Renal cortex interstitium (tissue), 15 donors: ENCODE measurements at places on chromosomes 16 and 17. TPM values are rescaled to one million over a fixed set of nuclear protein-coding genes. Genes with fewer than 3 reads are reported as not detected.

Gene PYDC1
- not detected for polyA plus RNA-seq

Gene HIGD1B
- polyA plus RNA-seq, result 0.61 TPM

Gene RND2
- 4.0 TPM for polyA plus RNA-seq

Gene USP43
- 8.7 TPM for polyA plus RNA-seq

Gene C16orf92
- not detected for polyA plus RNA-seq

Gene TLCD3B
- 1.8 TPM for polyA plus RNA-seq

Gene CLEC3A
- 0.22 TPM for polyA plus RNA-seq

Gene CTRB1
- polyA plus RNA-seq, result not detected

Gene TMEM114
- not detected for polyA plus RNA-seq

Gene CTRB2
- polyA plus RNA-seq, result not detected

Gene CBLN1
- 0.32 TPM for polyA plus RNA-seq

Gene TMIGD1
- polyA plus RNA-seq, result 0.64 TPM

Gene TSNAXIP1
- polyA plus RNA-seq, result 7.6 TPM

Gene KRT35
- not detected for polyA plus RNA-seq

Gene TBC1D3E
- not detected for polyA plus RNA-seq

Gene RPS6KB1
- 45.8 TPM for polyA plus RNA-seq

Gene SPAG9
- 103 TPM for polyA plus RNA-seq

Gene ACSM5
- 3.8 TPM for polyA plus RNA-seq

Gene CLEC19A
- polyA plus RNA-seq, result 0.27 TPM

Gene CMTM1
- polyA plus RNA-seq, result 7.9 TPM

Gene TVP23A
- polyA plus RNA-seq, result 2.9 TPM

Gene MT1E
- polyA plus RNA-seq, result 23.9 TPM

Gene PPM1E
- polyA plus RNA-seq, result 3.3 TPM

Gene ZNF597
- 4.9 TPM for polyA plus RNA-seq

Gene MARVELD3
- polyA plus RNA-seq, result 13.2 TPM

Gene KRT33B
- polyA plus RNA-seq, result not detected

Gene SHISA6
- polyA plus RNA-seq, result 2.3 TPM

Gene ROGDI
- polyA plus RNA-seq, result 12.9 TPM

Gene COPRS
- polyA plus RNA-seq, result 46.0 TPM

Gene DNASE1L2
- 1.4 TPM for polyA plus RNA-seq

Gene MT4
- not detected for polyA plus RNA-seq

Gene C1QTNF8
- polyA plus RNA-seq, result not detected

Gene HP
- polyA plus RNA-seq, result 0.99 TPM

Gene TBC1D3K
- not detected for polyA plus RNA-seq

Gene KRTAP4-4
- not detected for polyA plus RNA-seq

Gene TPSG1
- polyA plus RNA-seq, result 1.1 TPM

Gene PRR14
- polyA plus RNA-seq, result 46.6 TPM

Gene RAB11FIP4
- polyA plus RNA-seq, result 14.8 TPM

Gene HOXB3
- polyA plus RNA-seq, result 153 TPM

Gene ZACN
- polyA plus RNA-seq, result 24.6 TPM

Gene NEURL4
- 30.6 TPM for polyA plus RNA-seq

Gene LRRC46
- polyA plus RNA-seq, result 3.6 TPM

Gene NPIPA3
- 2.1 TPM for polyA plus RNA-seq

Gene ARMC5
- polyA plus RNA-seq, result 14.3 TPM

Gene SNAI3
- polyA plus RNA-seq, result 0.94 TPM

Gene SLC5A2
- polyA plus RNA-seq, result 39.0 TPM

Gene CEP131
- 14.4 TPM for polyA plus RNA-seq

Gene FOXL1
- 11.3 TPM for polyA plus RNA-seq

Gene NPIPA7
- 28.1 TPM for polyA plus RNA-seq

Gene DLX4
- 0.76 TPM for polyA plus RNA-seq

Gene CACNG1
- polyA plus RNA-seq, result not detected

Gene ACADVL
- polyA plus RNA-seq, result 438 TPM
